ENCODE measurements at places on chromosomes 5 and 9.

DNA sequence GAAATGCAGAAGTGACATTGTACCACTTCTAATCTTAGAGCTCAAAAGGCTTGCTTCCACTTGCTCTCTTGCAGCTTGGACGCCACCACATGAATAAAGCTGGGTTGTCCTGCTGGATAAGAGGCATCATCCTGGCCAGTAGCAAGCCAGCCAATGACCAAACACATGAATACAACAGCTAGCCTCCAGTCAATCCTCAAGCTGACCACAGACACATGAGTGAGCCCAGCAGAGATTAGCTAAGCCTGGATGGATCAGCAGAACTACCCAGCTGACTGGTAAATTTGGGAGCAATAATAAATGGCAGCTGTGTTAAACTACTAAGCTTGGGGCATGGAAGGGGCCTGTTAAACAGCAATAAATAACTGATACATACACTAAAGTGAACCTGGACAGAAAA, 121.1 kb upstream of the SLC12A2 start:
- no peak for DNase-seq

- DNase-seq, result no peak
These were observed 59.1 kb downstream of the TNFSF15 start for GRCh38 chr9:114746591-114747346.

GRCh38 chr9:8706531-8706930, 907.0 kb upstream of the DMAC1 start:
- DNase-seq, result no peak

DNA sequence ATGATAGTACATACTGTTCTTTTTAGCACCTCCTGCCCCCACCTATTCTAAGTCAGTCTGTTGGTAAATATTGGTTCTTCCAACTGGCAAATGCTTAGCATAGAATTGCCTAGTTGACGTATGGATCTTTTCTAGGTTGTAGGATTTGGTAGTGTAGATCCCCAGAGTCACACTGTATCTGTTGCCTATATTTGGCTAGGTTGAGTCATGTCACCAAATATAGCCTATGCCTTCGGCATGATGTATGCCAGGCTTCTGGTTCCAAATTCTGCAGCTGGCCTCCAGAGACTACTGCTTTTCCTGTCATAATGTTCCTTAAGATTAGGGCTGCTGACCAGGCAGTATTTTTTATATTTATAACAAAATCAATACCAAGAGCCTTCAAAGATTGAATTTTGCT, 38.2 kb downstream of the CPEB4 start:
- no peak for DNase-seq

DNA sequence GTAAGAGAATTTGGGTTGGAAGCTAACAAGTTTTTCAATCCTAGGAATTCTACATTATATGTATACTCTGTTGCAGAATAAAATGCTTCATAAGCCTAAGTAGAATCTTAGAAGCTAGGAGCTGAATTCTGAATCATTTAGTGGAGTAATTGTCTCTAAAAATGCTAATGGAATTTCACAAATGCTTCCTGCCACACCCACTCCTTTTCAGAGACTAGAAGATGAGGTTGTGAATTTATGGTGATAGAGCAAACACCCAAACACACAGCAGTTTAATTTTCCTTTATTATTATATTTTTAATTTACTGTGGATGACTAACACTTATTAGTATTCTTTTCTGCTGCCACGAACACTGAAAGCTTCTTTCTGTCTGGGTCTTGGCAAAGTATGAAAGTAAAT, 208.0 kb upstream of the PDE4D start:
- DNase-seq, result no peak

- no peak for DNase-seq
These were observed 161.6 kb downstream of the KCTD16 start for GRCh38 chr5:144332265-144332664.

DNA sequence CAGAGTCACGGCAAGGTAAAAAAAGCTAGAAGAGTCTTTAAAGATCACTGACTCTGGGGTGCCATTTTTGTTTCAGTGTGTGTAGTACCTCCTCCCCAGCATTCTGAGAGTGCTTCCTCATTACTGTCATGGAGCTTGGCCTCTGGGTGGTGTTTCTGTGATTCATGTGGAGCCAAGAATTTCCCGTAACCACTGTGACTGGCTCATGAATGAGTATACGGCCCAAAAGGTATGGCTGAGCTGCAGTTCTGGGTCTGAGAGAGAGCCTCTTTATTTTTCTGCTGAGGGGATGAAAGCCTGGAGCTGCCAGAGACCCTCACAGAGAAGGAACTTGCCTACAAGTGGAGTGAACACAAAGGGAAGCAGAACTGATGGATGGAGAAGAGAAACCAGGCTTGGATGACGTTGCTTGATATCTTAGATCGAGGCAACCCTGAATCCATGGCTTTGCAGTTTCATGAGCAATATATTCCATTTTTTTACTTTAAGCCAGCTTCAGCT, 85.6 kb downstream of the PTTG1 start:
- peak; percentile 19 for DNase-seq

- DNase-seq, result no peak
These were observed 298.1 kb downstream of the CETN3 start for GRCh38 chr5:90111364-90112032.

GRCh38 chr9:107638521-107639310, 149.1 kb upstream of the KLF4 start:
- DNase-seq, result no peak

DNA sequence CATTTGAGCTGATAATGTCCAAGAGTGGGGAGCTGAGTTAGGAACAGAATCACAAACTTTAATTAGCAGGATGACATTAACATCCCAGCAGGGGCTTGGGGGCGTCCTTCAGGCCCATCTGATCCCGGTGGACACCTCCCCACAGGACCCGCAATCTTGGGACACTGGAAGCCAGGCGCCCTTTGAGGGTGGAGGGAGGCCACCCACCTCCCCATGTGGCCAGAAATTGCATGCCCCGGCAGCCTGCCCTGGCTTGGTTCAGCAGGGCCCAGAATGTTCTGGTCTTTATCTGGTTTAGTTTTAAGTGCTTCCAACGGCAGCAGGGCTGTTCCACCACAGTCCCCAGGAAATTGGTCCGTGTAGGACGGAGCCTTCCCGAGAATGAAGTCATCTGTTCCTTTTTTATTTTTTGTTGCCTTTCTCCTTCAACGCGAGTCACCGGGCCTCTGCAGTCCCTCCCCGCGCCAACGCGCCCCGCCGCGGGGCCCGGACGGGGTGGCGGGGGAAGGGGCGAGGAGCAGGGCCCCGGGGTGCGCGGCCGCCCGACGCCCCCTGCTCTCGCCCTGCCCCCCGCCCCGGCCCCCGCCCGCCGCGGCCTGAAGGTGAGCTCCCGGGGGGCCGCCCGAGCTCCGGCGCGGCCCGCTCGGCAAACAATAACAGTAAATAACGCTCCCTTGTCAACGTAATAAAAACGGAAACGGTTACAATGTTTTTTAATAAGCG, 207.9 kb downstream of the C9orf50 start:
- no peak for DNase-seq

GRCh38 chr9:10251490-10251889, 361.3 kb downstream of the PTPRD start:
- DNase-seq, result no peak

GRCh38 chr9:928363-929042, 48.0 kb upstream of the DMRT3 start:
- no peak for DNase-seq

DNA sequence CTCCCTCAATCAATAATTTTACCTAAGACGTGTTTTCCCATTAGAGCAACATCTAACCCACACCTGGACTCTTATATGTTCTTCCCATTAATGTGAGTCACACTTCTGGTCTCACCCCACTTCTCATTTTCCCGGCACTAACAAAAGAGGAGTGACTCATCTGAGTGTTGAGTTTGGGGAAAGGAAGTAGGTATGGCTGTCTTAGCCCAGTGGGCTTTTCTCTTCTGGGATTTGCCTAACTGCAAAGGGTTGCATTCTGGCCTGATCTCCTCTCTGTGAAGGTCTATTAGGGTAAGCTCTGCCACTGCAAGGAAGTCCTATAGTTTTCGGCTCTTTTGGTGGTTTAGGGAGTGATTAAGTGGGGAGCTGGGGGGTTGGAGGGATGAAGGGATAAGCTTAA, 195.6 kb downstream of the KIAA0825 start:
- DNase-seq, result no peak

DNA sequence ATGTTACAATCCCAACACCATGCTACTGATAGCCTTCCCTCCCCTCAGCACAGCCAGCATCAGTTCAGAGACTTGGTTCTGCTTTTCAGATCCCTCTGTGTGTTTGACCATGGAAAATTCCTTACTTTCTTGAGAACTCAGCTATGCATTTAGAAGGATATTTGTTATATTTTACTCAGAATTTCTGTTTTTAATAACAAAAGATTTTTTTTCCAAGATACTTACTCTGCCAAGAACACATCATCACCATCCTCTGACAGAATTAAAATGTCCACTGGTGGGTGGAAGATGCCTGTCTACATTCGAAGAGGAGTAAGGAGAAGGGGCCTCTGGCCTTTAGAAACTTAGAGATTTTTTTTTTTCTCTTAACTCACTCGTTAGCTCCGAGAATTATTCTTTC, 56.1 kb upstream of the CKMT2 start:
- no peak for DNase-seq

GRCh38 chr5:95184924-95185323, 100.0 kb downstream of the MCTP1 start:
- DNase-seq, result no peak

Measured in T-helper 2 cell (primary cell).